Karpas-422 (cell line): ENCODE measurements at places on chromosomes 1 and 21. TPM values are rescaled to one million over a fixed set of nuclear protein-coding genes. Genes with fewer than 3 reads are reported as not detected.

EPS8L3 gene
- total RNA-seq: not detected in 2 replicates

DNA sequence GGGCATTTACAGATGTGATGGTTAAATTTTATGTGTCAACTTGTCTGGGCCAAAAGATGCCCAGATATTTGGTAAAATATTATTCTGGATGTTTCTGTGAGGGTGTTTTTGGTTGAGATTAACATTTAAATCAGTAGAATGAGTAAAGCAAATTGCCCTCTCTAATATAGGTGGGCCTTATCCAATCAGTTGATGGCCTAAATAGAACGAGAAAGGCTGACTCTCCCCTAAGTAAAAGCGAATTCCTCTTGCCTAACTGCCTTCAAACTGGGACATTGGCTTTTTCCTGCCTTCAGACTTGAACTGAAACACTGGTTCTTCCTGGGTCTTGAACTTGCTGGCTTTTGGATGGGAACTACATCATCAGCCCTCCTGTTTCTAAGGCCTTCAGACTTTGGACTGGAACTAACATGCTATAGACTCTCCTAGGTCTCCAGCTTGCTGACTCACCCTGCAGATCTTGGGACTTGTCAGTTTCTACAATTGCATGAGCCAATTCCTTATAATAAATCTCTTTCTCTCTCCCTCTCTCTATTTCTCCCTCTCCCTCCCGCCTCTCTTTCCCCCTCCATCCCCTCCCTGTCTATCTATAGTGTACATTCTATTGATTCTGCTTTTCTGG lies 10.2 kb upstream of the NAV1 start:
- H3K4me3 ChIP-seq: no peak overlapping the region

GRCh38 chr1:23357138-23357908 lies 12.3 kb downstream of the ZNF436 start:
- H3K27me3 ChIP-seq: no peaks in the 10 kb centered on the region
- H3K4me3 ChIP-seq: no peak overlapping the region
- DNase-seq: no peak
- H3K36me3 ChIP-seq: peaks cover 29% of the 10 kb centered on the region

ROR1 gene
- total RNA-seq: not detected in 2 replicates

- no peaks in the 10 kb centered on the region for H3K4me1 ChIP-seq
- DNase-seq: no peak
- H3K27ac ChIP-seq: no peak overlapping the region
- no peaks in the 10 kb centered on the region for H3K36me3 ChIP-seq
- no peaks in the 10 kb centered on the region for H3K27me3 ChIP-seq
These were observed 56.9 kb downstream of the PROX1 start for GRCh38 chr1:214044438-214045214.

S100A7 gene
- not detected in 2 replicates for total RNA-seq
